ENCODE measurements at places on chromosomes 6 and 20. TPM values are rescaled to one million over a fixed set of nuclear protein-coding genes. Genes with fewer than 3 reads are reported as not detected.

The DSN1 gene
- total RNA-seq = 10.2 TPM

The KATNA1 gene
- total RNA-seq = 17.0 TPM

The GPLD1 gene
- 20.4 TPM for total RNA-seq

The SENP6 gene
- 219 TPM for total RNA-seq

The CDH4 gene
- 19.3 TPM for total RNA-seq

The EPB41L2 gene
- total RNA-seq = 45.4 TPM

The CCM2L gene
- 4.8 TPM for total RNA-seq

The NDUFAF4 gene
- total RNA-seq = 23.2 TPM

The CGA gene
- 0.82 TPM for total RNA-seq

The ADGRF5 gene
- total RNA-seq = 8.0 TPM

GRCh38 chr6:136069119-136069518 lies 181.0 kb downstream of the MTFR2 start:
- DNase-seq = no peak

GRCh38 chr20:58056921-58057686 lies 171.3 kb downstream of the ANKRD60 start:
- no peak for DNase-seq

GRCh38 chr20:36548006-36548315 lies 6.6 kb downstream of the MYL9 start:
- no peak for DNase-seq

- DNase-seq = no peak
These were observed 214.5 kb upstream of the CITED2 start for GRCh38 chr6:139588734-139589593.

DNA sequence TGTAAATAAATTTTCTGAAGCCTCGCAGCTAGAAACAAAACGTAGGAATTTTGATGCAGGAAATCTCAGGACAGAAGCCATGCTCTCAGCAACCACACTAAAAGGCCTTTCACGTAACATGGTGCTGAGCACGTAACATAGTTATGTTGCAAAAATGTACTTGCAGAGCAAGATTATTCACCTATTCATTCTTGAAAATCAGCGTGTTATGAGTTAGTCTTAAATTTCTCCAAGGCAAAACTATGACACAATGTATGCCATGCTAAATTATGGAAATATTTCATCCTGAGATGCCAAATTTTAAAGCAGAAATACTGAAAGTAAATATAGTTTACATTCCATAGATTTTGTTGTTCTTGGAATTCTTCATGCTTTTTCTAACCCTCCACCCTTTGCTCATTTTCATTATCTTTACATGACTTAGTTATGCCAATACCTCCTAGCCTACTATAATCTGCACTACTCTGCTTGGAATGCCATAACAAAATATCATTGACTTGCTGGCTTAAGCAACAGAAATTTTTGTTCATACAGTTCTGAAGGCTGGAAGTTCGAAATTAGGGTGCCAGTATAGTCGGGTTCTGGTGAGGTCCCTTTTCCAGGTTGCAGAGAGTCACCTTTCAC lies 179.8 kb upstream of the BMP5 start:
- no peak for DNase-seq

DNA sequence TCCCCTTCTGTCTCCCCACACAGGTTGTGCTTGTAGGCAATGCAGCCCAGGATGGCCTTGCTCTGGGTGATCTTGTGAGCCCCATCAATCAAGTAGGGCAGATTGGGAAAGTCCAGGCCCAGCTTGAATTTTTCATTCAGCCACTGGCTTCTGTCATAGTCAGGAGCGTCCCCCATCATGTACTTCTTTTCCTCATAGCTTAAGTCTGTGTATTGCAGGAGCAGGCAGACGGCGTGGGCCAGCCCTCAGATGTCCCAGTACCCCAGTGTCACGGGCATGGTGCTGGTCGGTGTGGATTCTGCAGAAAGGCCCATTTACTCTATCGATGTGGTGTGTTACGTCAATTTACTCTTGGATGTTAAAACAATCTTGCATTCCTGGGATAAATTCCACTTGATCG lies 40.1 kb upstream of the SLC16A10 start:
- no peak for DNase-seq

GRCh38 chr6:112980676-112981075 lies 633.5 kb downstream of the RFPL4B start:
- DNase-seq = no peak

DNA sequence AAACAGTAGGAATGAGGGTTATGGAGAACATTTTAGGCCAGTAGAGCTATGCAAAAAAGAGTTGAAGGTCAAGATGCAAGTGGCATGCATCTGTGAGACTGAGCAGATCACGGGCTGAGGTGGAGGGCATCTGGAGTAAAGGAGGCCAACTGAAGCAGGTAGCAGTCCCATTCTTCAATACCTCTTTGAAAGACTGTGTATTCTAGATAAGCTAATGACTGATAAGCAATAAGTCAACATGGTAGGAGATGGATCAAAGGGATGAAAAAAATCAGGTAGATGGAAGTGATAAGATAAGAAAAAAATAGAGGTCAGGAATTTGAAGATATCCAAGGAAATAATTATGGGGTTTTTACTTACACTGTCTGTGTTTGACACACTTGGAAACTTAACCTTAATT lies 55.6 kb downstream of the ARMC2 start:
- no peak for DNase-seq

- no peak for DNase-seq
These were observed 283.7 kb downstream of the ESR1 start for GRCh38 chr6:152091201-152091600.

DNA sequence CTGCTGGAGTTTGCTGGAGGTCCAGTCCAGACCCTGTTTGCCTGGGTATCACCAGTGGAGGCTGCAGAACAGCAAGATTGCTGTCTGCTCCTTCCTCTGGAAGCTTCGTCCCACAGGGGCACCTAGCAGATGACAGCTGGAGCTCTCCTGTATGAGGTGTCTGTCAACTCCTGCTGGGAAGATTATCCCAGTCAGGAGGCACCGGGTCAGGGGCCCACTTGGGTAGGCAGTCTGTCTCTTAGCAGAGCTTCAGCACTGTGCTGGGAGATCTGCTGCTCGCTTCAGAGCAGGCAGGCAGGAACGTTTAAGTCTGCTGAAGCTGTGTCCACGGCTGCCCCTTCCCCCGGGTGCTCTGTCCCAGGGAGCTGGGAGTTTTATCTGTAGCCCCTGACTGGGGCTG lies 96.8 kb upstream of the SLC35F1 start:
- no peak for DNase-seq

- no peak for DNase-seq
These were observed 54.8 kb upstream of the CNKSR3 start for GRCh38 chr6:154565331-154565730.

- no peak for DNase-seq
These were observed 441.4 kb downstream of the BCKDHB start for GRCh38 chr6:80547827-80548226.

DNA sequence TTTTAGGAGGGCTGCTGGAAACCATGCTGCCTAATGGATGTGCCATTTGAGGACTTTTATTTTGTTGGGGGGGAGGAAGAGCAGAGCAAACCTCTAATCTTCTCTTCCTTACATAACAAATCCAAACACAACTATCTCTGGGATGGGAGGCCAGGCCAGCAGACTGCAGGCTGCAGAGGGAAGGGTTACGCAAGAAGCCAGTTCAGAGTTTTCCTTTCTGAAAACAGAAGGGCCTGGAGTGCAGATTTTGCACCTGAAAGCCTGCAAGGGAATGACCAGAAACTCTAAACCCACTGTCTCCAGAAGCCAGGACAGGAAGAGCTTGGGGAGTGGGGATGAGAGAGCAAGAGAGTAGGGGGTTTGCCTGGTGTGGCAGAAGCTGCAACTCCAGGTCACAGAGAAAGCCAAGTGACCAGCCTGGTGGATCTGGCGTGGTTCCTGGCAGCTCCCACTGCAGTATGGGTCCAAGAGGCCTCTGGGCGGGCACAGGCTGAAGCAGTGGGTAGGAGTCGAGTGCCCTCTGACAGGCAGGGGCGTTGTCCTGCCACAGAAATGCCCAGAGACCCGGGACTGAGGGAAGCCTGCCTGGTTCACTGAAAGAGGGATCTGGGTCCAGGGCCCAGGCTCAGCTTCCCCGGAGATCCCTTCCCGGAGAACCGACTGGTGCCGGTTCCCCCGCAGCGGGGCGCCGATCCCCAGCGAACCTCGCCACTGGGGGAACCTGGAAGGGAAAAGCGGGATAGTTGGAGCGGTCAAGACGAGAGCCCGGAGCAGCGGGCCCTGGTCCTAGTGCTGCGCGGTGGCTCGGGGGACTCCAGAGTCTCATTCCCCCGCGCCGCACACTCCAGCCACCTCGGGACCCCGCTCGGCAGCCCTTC lies 6.7 kb downstream of the MAFB start:
- no peak for DNase-seq

DNA sequence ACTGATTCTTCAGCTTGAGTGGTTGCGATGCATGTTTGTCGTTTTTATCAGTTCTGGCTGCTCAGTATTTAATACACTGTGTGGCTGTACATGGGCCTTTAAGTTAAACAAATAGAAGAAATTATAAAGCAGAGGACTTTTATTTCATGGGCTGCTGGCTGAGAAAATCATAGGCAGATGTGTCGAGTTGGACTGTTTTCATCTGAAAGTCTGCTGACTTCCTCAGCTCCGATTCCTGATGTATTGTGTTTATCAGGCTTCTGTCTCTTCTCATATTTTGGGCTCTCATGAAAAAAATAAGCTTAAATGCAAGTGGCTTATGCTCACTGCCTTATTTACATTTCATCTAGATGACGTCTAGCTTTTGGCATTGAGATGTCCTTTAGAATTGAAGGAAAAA lies 129.5 kb upstream of the GGTLC1 start:
- DNase-seq = no peak

DNA sequence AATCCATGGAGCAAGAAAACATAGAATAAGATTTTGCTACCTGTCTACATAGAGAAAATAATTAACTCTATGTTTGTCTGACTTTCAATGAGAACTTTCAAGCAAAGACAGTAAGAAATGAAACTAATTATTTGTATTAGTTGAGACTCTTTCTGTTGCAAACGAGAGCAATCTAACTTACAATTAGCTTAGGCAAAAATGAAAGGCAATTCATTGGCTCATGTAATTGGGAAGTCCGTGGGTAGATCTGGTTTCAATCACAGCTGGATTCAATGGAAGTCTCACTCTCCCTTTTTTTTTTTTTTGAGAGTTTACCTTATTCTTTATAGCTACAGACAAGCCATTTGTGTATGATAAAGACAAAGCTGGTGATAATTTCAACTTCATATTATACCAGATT lies 68.2 kb upstream of the STXBP5 start:
- no peak for DNase-seq

DNA sequence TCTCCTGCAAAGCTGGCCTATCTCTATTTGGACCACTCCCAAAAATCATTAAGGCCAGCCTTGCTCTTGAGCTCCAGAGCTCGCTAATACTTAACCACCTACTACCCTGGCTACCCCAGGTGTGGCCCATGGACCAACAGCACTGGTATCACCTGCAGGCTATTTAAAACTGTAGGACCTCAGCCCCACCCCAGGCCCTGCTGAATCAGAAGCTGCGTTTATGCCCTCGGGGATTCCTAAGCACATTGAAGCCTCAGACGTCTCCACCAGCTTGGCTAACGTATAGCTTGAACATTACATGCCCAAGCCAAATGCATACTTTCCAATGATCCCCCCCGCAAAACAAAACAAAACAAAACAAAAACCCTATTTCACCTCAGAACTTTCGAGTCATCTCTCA lies 19.7 kb upstream of the SPAG4 start:
- DNase-seq = no peak

DNA sequence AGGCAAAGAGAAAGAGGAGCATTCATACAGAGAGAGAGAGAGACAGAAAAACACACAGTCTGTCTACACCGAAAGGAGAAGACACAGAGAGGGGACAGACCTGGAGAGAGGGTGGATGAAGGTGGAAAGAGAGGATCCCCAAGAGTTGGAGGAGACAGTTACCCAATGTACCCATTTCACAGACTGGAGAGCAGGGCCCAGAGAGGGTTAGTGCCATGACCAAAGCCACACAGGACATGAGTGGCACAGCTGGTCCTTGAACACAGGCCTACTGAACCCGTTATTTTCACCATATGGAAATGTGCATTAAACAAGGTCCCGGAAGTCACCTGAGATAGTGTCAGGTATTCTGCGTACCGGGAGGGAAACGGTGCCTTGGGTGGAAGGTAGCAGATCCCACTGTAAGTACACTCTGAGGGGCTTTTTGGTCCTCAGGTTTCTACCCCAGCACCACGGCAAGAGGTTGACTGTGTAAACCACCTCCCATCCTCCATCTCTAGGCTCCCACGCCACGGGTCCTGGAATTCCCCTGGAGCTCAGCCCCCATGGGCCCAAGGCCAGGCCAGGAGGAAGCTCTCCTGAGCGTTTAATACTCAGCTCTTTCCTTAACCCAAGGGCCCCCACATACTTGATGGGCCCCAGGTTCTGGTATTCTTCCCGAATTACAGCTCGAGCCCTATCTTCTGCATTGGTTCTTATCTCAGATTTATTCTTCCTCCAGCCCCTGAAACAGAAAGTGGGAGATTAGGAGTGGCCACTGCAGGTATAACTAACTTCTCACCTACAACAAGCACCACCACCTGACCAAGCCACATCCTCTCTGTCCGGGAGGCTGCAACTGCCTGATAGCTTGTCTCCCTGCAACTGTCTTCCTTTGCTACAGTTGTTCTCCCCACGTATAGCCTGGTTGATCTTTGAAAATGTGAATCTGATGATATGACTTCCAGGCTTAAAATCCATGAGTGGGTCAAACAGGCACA lies 38.4 kb upstream of the OCSTAMP start:
- DNase-seq = no peak

DNA sequence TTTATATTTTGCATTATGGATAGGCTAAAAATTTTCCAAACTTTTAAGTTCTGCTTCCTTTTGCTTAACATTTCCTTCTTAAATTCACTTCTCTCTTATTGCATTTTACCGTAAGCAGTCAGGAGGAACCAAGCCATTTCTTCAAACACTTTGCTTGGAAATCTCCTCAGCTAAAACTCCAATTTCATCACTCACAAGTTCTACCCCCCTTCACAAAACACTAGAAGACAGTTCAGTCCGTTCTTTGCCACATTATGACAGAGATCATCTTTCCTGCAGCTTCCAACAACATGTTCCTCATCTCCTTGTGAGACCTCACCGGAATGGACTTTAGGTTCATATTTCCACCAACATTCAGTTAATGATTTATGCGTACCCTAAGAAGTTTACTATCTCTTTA lies 79.2 kb upstream of the LY86 start:
- DNase-seq = no peak

DNA sequence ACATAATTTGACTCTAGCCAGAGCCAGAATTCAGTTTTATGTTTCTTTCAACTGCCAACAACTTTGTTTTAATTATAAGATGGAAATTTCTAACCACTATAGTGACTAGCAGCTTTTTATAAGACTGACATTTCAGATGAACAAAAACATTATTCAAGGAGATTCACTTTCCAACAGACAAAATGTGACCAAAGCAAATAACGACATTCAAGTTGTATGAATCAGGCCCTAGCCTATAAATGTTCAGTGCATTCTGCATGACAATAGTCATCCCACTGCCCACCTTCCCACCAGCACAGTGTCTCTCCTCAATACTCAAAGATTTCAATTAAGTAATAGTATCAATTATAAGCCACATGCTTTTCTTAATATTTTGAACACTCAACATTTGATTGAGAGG lies 200.7 kb downstream of the KHDC1L start:
- no peak for DNase-seq
